Ovary (tissue), 10 donors: ENCODE measurements at places on chromosomes 12 and 14. TPM values are rescaled to one million over a fixed set of nuclear protein-coding genes. Genes with fewer than 3 reads are reported as not detected.

Gene ANAPC7
- polyA plus RNA-seq, result 66.7 TPM

Gene ALX1
- polyA plus RNA-seq, result 0.05 TPM

Gene LMNTD1
- polyA plus RNA-seq, result not detected

Gene CELA1
- not detected for polyA plus RNA-seq

Gene SOX5
- polyA plus RNA-seq, result 5.7 TPM

Gene PMCH
- not detected for polyA plus RNA-seq

Gene SLC7A8
- 104 TPM for polyA plus RNA-seq

Gene SLC15A5
- polyA plus RNA-seq, result not detected

Gene SDR39U1
- 65.7 TPM for polyA plus RNA-seq

Gene RPS6KL1
- 0.67 TPM for polyA plus RNA-seq

Gene NRL
- 0.78 TPM for polyA plus RNA-seq

Gene CSRP2
- polyA plus RNA-seq, result 64.5 TPM

Gene GZMB
- polyA plus RNA-seq, result 4.0 TPM

DNA sequence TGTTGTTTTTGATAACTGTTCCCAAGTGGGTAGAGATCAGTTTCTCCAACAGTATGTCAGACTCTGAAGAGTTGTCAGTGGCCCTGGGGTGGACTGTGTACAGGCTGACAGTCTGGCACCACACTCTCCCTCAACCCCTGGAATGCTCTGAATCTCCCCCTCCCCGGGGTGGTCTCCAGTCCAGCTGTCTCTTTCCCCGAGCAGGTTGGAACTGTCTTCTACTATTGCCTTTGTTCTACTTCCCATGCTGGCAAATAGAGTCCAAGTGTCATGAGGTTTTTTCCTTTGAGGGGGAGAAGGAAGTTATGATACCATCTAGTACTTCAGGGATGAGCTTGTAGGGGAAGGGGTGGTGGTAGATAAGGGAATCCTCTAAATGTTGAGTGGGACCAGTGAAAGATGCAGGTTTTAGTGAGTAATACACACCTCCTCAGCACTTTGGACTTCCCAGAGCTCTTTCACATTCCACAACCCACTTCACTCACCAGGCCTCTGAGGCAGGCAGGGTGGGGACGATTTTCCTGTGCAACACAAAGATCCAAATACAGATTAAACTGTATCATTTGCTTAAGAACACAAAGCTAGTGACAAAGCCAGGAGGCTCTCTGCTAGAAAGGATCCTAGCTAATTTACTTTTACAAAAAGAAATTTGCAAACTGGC is 170.7 kb upstream of the GZMB start:
- DNase-seq, result no peak

GRCh38 chr14:57816568-57817284 is 49.2 kb downstream of the SLC35F4 start:
- DNase-seq, result no peak

- no peak for DNase-seq
These were observed 173.5 kb downstream of the SLC41A2 start for GRCh38 chr12:104784592-104784991.

GRCh38 chr12:110104188-110105094 is 19.7 kb upstream of the IFT81 start:
- DNase-seq, result no peak

- DNase-seq, result no peak
These were observed 36.4 kb downstream of the MDM2 start for GRCh38 chr12:68844318-68844745.

DNA sequence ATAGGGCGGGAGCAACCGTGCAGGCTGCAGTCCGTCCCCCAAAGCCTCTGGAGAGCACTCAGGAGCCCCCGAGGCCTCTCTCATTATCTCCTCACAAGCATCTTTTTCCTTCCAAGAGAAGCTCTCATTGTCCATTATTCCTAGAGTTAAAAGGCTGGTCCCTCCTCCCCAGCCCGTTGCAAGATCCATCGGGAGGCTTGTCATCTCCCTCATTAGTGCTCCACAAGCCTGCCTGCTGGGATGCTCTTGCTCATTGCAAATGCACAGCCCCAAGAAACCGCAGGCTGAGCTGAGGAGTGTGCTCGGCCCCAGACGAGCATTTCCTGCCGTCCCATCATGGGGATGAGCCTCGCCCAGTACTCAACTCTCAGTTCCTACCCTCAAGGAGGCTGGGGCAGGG is 23.3 kb downstream of the NUAK1 start:
- no peak for DNase-seq

DNA sequence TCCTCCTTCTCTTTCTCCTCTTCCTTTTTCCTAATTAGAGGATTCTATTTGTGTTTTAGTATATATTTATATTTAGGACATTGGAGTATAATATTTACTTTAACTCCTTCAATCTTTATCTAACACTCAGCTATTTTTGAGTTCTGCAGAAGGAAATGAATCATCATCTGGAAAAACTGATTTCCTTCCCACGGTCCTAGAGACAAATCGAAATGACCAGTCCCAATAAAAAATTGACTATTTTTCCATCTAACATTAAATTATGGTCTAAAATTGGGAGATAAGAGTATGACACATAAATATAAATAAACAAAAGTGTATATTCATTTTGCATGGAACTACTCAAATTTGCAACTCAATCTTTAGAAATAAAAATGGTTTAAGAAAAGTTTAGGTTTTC is 167.4 kb downstream of the TMTC3 start:
- no peak for DNase-seq

- DNase-seq, result no peak
These were observed 232.6 kb downstream of the VRK1 start for GRCh38 chr14:97029800-97030199.

DNA sequence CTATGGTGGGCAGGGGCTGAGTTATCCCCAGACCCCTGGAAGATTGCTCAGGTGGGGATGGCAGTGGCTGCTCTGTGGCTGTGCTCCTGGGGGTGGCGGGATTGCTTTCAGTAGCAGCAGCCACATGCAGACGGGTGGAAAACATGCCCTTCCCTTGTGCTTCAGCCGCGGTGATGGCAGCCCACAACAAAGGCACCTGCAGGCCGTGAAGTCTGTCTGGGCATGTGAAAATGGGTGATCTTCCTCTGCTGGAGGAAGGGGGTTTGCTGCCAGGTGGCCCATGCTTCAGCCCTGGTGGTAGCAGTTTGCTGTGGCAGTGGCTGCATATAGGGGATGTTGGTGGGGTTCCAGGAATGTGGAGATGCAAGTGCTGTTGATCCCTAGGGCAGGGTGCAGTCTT is 326.2 kb upstream of the RGS6 start:
- DNase-seq, result no peak

DNA sequence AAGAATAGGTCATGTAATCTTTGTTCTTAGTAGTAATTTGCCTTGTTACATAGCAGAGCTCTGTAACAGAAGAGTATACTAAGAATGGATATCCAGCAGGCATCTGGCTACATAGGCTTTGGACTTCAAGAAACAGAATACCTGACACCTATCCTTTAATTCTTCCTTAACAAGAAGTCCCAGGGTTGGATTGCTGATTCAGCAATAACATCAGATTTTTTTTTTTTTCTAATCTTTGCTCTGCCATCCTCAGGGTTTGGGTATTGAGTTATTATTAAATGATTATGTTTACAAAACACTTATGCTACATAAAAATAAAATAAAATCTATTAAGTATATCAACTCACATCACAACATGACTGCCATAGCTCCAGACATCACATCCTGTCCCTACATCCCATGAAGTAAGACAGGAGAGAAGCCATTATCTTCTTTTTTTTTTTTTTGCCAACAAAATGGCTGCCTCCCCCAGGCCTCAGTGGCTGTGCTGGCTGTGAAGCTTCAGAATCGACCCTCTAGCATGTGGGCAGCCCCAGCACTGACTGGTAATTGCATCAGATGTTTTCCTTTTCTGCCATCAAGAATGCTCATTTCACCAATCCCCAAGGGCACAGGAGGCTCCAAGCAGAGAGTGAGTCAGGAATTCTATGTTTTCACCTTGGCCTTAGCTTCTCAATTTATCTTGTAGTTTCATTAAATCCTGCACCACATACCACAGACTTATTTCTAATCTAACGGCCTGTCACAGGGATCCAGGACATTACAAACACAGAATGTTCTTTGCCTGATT is 186.2 kb downstream of the DICER1 start:
- no peak for DNase-seq

GRCh38 chr14:64272019-64272418 is 22.2 kb downstream of the ESR2 start:
- DNase-seq, result no peak

DNA sequence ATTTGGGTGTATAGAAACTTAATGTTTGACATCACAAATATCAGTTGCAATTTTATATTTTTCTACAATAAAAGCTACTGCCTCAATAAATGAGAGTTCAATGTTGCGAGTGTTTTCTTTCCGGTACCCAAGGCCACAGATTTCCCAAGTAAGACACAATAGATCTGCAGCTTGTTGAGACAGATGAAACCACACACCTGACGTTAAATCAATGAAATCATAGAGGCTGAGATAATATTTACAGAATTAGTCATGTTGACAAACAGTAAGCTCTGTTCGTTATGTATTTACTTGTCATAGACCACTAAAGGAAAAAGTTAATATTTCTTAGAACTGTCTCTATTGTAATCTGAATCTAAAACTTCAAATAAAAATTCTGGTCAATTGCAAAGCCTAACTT is 49.2 kb upstream of the PTHLH start:
- DNase-seq, result no peak

DNA sequence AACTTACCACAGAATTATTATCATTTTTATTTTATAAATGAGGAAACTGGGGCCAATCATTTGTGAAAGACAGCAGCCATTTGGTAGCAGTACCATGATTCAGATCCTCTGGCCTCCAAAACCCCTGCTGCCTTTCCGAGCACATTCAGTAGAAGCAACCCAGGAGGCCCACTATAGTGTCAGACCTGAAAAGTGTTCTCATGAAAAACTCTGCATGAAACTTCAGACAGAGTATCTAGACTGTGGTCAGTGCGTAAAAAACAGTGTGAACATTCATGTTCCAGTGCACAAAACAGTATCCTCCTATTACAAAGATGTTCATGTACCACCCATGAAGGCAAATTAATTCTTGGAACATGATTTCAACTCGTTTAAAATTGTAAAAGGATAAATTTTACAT is 112.0 kb downstream of the EPS8 start:
- no peak for DNase-seq

GRCh38 chr14:58824106-58824505 is 186.3 kb downstream of the DACT1 start:
- DNase-seq, result no peak

DNA sequence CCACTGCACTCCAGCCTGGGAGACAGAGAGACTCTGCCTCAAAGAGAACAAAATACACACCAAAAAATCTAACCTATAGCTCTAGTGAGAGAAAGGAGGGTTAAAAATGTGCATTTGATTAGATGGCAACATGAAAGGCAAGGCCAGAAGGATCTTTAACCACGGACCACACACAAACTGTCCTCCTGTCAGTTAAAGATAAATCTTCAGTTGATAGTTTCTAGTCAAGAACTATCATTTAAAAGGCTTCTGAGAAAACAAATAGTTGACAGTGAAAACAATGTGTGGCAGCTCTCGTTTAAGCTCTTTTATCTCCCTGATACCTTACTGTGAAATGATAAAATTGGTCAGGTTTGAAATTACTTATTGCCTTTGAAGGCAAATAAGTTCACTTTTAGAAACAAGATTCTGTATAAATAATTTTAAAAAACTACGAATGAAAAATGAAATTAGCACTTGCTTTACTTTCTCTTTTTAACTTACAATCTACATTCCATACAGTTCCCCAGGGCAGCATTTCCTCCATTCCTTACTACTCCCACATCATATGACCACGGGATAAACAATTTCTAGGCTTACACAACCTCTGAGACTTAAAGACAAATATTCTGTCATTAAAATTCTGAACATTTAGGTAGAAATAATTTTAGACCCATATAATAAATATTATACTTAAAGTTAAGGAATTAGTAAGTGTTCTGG is 71.4 kb upstream of the GNPNAT1 start:
- no peak for DNase-seq

DNA sequence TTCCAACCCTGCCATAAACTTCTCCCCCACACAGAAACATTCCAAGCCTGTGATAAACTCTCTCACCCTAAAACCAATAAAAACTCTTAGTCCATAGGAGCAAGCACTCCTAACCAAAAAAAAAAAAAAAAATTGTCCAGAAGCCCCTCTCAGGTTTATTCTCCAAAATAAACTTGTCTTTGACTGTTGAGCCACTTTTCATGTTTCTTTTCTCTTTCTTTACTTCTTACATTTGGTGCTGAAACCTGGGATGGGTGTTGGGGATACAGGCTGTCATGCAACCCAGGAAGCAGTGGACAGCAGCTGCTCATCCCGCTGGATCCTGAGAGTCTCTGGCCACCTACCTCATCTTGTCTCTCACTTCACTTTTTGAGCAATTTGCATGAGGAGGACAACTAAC is 2.0 kb upstream of the ADAM20 start:
- no peak for DNase-seq

DNA sequence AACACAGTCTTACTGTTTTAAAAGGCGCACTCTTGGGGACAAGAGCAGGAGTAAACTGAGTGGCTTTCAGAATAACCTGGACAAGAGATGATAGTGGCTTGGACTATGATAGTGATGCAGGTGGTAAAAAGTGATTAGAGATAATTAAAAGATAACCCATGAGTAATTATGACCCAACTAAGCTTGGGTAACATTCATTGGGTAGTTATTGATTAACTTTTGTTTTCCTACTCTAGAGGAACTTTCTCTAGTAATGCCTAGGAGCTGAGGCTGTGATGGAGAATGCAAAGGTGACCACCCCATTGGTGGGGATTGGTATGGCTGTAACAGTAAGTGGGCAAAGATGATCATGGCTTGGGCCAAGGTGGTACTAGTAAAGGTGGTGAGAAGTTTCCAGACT is 22.3 kb upstream of the FRS2 start:
- no peak for DNase-seq

DNA sequence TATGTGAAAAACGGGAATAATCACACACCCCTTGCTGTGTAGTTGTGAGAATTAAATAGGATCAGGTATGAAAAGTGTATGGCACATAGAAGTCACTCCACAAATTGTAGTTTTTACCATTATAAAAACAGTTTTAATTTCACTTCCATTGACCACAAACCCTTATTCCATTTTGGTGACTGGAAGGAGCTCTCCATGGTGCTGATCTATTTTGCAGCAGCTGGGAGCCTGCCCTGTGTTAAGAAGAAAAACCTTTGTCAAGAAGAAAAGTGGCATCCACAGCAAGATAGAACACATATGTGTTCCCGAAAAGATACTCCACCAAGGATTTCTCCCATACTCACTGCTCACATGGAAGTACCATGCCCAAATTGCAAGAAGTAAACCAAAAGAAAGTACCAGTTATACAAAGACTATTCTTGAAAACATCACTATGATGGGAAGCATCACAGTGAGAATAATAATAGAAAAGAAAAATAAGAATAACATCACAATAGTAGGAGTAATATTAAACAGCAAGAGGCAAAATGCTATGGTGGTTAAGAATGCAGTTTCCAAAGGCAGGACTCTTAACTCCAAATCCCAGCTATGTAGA is 58.7 kb downstream of the TUNAR start:
- no peak for DNase-seq

DNA sequence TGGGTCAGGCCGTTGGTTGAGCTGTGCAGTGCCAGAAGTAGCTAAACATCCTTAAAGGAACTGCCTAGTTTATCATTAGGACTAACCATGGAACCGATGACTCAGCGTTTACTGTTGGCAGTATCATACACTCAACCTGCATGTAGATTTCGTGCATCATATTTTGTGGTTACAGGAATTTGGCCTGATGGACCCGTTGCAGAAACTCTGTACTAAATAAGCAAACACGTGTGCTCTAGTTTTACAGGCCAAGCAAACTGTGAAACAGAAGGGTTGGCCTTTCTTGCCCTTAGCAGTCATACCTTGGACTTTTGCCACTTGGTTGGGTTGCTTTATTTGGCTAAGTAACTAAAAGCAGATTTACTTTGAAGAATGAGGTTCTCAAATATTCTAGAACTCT is 35.6 kb downstream of the DGLUCY start:
- peak; percentile 42 for DNase-seq

GRCh38 chr14:102629011-102629444 is 36.6 kb downstream of the RCOR1 start:
- DNase-seq, result no peak
